ENCODE measurements at places on chromosomes 3 and 15. TPM values are rescaled to one million over a fixed set of nuclear protein-coding genes. Genes with fewer than 3 reads are reported as not detected.

The SLC12A8 gene
- polyA plus RNA-seq, result 2.7 TPM

The AHSG gene
- polyA plus RNA-seq, result 0.06 TPM

The IQCB1 gene
- 8.9 TPM for polyA plus RNA-seq

The ZNF860 gene
- polyA plus RNA-seq, result 0.88 TPM

The MST1 gene
- polyA plus RNA-seq, result 30.0 TPM

The MUSTN1 gene
- 13.1 TPM for polyA plus RNA-seq

The PSMA4 gene
- 109 TPM for polyA plus RNA-seq

The LDHAL6B gene
- not detected for polyA plus RNA-seq

The FAM107A gene
- polyA plus RNA-seq, result 6.3 TPM

The SCN11A gene
- polyA plus RNA-seq, result 0.02 TPM

The TGM4 gene
- not detected for polyA plus RNA-seq

The PLCB2 gene
- polyA plus RNA-seq, result 7.3 TPM

The C15orf62 gene
- polyA plus RNA-seq, result 71.9 TPM

The DUT gene
- 45.4 TPM for polyA plus RNA-seq

The SERINC4 gene
- polyA plus RNA-seq, result 0.18 TPM

The CD200 gene
- 3.0 TPM for polyA plus RNA-seq

The CIDEC gene
- 0.18 TPM for polyA plus RNA-seq

The PCOLCE2 gene
- 1.4 TPM for polyA plus RNA-seq

The ACKR2 gene
- 0.88 TPM for polyA plus RNA-seq

The CACNA1D gene
- 0.61 TPM for polyA plus RNA-seq

The CLDN16 gene
- 0.12 TPM for polyA plus RNA-seq

The PEX11A gene
- polyA plus RNA-seq, result 4.2 TPM

The HTR3E gene
- polyA plus RNA-seq, result not detected

The INTS14 gene
- polyA plus RNA-seq, result 8.6 TPM

The GOLGA6B gene
- polyA plus RNA-seq, result not detected

The ISG20 gene
- polyA plus RNA-seq, result 25.1 TPM

The SHQ1 gene
- 6.9 TPM for polyA plus RNA-seq

The P2RY12 gene
- 0.13 TPM for polyA plus RNA-seq

The ANKUB1 gene
- not detected for polyA plus RNA-seq

The ABCF3 gene
- polyA plus RNA-seq, result 42.3 TPM

The SLC15A2 gene
- polyA plus RNA-seq, result 2.1 TPM

The UQCRC1 gene
- 192 TPM for polyA plus RNA-seq

The RASL12 gene
- 10.9 TPM for polyA plus RNA-seq

The IGF2BP2 gene
- 0.62 TPM for polyA plus RNA-seq

The SLC24A5 gene
- not detected for polyA plus RNA-seq

The LRRK1 gene
- 4.4 TPM for polyA plus RNA-seq

The THBS1 gene
- polyA plus RNA-seq, result 6.8 TPM

The IQCH gene
- 0.26 TPM for polyA plus RNA-seq

The TP63 gene
- 37.8 TPM for polyA plus RNA-seq

The CPNE9 gene
- 0.05 TPM for polyA plus RNA-seq

The GP5 gene
- polyA plus RNA-seq, result not detected

The CYB561D2 gene
- 21.8 TPM for polyA plus RNA-seq

The BCL6 gene
- polyA plus RNA-seq, result 24.4 TPM

The EPHB1 gene
- 0.38 TPM for polyA plus RNA-seq

The PRR23E gene
- polyA plus RNA-seq, result not detected

The NEK10 gene
- 0.26 TPM for polyA plus RNA-seq

The CHRFAM7A gene
- 0.16 TPM for polyA plus RNA-seq

All from esophagus (tissue), 2 donors.